AG08395 (cell line): ENCODE measurements at places on chromosomes 5 and 9.

DNA sequence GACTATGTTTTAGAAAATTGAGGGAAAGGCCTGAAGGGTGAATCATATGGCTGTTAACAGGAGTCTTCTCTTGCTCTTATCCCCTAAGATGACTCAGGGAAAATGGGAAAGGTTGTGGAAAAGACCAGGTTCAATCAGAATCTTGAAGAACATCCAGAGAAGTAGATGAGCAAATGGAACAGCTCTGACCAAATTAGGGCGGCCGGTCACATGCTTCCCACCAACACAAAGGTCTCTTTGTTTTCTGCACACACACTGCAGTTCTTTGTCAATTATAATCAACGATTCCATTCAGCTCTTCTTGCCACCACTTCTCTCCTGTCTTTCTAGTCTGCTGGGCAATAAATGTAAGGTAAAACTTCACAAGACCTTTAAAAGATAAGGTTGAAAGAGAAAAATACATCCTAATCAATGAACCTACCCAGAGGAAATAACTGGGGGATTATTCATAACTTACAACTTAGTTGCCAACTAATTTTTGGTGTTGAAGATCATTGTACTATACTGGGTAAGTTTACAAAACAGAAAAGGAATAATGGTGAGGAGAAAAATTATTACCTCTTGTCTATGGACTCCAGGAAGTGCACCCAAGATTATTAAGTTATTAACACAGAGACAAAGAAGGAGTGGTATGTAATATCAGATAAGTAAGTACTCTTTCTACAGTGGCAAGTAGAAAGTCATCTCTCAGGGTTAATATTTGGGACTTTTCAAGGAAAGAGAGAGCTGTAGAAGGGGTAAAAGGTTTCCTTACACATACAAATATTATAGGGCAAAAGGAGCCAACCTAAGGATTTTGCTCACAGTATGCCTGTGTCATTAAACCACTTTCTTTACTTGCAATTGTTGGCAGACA lies 441.9 kb upstream of the PIK3R1 start:
- DNase-seq = peak; percentile 34

DNA sequence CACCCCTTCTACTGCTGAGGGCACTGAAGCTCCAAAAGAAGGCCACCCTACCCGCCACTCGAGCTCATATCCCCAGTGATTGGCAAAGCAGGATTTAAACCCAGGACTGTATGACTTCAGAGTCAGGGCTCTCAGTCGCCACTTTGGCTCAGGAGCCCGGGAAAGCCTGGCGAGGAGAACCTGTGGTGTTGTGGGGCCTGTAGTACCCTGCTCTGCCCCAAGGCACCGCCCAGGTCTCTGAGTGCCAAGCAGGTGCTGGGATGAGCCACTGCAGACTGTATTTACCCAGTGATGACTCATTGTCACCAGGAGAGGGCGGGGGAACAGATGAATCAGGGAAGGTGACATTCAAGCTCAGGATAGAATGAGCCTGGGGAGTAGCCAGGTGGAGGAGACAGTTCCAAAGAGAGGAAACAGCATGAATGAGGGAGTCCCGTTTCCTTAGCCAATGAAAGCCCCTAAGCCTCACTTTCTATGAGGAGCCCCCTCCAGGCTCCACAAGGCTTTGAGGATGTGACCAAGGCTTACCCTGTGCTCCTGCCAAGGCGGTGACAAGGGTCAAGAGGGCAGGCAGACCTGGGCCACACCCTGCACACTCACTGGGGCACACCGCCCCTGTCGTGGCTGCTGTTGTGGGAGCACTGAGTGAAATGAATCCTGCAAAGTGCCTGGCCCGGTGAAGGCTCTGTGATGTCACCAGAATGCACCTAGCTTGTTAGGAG lies 17.8 kb upstream of the DPM2 start:
- peak; percentile 47 for DNase-seq

GRCh38 chr5:159571501-159572244 lies 241.4 kb upstream of the IL12B start:
- no peak for DNase-seq

GRCh38 chr5:35488791-35489190 lies 128.9 kb upstream of the SPEF2 start:
- DNase-seq = no peak

- no peak for DNase-seq
These were observed 230.9 kb downstream of the GAS1 start for GRCh38 chr9:86716326-86716922.

- DNase-seq = peak; percentile 88
These were observed 4.8 kb upstream of the TMEM171 start for GRCh38 chr5:73115399-73116051.

DNA sequence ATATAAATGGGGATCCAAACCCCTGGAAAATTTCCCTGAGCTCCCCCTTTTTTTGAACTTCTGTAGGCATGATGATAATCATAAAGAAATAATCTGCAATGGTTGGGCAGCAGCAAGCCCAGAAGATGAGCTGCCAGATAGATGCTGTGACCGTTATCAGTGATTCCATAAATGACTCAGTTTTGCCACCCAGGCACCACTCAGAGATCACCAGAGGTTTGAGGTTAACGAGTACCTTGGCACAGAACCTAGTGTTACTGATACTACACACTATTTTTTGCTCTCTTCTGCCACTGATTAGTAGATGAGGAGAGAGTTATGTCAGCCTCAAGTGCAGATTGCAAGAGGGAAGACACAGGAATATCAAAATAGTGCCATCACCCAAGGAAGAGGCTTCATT lies 199.3 kb upstream of the PTGER4 start:
- no peak for DNase-seq

- DNase-seq = no peak
These were observed 79.0 kb upstream of the RNF38 start for GRCh38 chr9:36479101-36479500.

GRCh38 chr5:11064763-11065450 lies 303.9 kb upstream of the DAP start:
- no peak for DNase-seq

DNA sequence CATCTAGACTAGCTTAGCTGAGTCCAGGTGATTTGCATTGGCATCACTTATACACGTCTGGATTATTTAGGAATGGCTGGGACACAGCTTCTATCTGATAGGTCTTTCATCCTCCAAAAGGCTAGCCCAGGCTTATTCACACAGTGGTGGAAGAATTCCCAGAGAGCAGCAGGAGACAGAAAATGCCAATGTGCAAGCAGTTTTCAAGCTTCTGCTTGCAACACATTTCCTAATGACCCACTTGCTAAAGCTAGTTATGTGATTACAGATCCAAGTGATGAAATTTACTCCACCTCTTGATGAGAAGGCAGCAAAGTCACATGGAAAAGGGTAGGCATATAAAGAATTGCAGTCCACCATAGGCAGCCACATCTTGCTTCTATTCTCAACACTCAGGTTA lies 44.2 kb upstream of the MAST4 start:
- DNase-seq = no peak

GRCh38 chr9:126438741-126439401 lies 112.2 kb downstream of the MVB12B start:
- DNase-seq = no peak

DNA sequence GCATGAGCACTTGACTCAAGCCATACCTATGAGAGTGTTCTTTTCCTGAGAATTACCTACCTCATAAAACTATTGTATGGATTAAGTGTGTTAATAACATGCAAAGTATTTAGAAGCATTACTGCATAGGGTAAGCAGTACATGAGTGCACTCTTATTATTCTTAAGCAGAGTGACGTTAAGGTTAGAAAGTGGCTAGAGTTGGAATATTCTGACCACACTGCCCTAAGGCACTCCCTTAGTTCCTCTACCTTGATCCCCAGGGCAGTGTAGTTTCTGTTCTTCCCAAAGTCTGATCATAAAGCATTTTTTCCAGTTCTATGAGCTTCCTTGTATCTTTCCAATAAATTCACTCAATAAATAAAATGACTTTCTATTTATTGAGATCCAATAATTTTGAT lies 189.2 kb downstream of the PCSK1 start:
- DNase-seq = no peak

GRCh38 chr9:112310826-112311225 lies 22.6 kb downstream of the PTBP3 start:
- DNase-seq = no peak

- no peak for DNase-seq
These were observed 2.7 kb upstream of the LEAP2 start for GRCh38 chr5:132870801-132871200.

DNA sequence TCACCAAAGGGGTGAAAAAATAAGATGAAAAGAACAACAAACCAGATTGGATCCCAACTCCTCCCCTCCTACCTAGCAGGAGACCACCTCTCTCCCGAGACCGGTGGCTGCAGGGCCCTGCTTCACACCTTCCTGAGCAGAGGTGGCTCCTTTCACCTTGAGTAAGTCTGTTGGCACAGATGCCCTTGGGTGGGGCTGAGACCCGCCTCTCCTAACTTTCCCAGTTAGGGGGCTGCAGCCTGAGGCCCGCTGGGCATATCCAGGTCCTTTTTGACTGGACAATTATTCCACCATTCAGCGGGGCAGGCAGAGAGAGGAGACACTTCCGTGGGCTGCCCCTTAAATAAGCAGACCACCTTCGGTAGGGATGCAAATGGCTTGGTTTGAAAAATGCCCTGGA lies 1.3 kb downstream of the SLC25A48 start:
- DNase-seq = no peak

- DNase-seq = peak; percentile 80
These were observed 34.6 kb upstream of the TNIP1 start for GRCh38 chr5:151115272-151115905.

GRCh38 chr9:9560382-9561035 lies 1052.3 kb downstream of the PTPRD start:
- DNase-seq = no peak

DNA sequence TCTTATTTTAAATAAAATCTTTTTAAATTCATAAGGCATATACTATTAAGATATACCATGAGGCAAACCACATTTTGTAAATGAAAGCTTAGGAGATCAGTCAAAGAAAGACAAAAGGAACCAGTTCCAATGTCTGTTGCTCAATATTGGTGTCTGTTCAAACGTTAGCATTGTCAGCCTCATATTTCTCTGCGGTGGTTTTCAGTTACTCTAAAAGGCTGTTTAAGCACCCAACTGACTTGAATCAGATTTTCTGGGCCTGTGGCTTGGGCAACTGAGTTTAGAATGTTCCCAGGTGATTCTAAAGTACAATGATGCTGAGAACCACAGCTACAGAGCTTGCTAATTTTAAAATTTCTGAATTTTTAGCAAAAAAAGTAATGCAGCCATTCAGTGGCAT lies 166.3 kb upstream of the KIF2A start:
- DNase-seq = no peak

GRCh38 chr5:156328766-156329165 lies 1.8 kb downstream of the SGCD start:
- no peak for DNase-seq

- DNase-seq = no peak
These were observed 42.2 kb upstream of the FBXW11 start for GRCh38 chr5:172048539-172049101.

DNA sequence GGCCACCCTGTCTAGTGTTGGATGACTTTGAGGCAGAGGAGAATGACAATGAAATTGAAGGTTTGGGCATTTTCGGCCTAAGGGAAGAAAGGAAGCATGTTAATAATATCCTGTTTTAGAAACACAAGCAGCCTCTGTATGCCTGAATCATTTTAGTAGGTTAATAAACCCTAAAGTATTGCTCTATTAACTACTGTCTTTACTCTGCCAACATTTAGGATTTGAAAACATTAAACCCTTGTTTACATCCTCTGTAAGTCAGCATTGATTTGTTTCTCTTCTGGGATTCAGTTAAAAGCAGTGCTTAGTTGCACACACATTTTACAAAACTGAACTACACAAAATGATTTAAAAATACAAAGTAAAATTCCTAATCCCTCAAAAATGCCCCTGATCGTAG lies 358.9 kb downstream of the ARRDC3 start:
- no peak for DNase-seq

GRCh38 chr9:4583001-4583400 lies 79.1 kb upstream of the PLPP6 start:
- no peak for DNase-seq

DNA sequence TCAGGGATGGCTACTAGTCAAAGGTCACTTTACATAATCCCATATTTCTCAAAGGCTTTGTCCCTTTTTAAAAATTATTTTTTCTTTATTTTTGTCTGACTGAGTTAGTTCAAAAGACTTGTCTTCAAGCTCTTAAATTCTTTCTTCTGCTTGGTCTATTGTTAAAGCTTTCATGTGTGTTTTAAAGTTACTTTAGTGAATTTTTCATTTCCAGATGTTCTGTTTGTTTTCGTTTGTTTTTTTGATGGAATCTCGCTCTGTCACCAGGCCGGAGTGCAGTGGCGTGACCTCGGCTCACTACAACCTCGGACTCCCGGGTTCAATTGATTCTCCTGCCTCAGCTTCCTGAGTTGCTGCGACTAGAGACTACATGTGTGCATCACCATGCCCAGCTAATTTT lies 55.0 kb upstream of the SNCAIP start:
- DNase-seq = no peak

DNA sequence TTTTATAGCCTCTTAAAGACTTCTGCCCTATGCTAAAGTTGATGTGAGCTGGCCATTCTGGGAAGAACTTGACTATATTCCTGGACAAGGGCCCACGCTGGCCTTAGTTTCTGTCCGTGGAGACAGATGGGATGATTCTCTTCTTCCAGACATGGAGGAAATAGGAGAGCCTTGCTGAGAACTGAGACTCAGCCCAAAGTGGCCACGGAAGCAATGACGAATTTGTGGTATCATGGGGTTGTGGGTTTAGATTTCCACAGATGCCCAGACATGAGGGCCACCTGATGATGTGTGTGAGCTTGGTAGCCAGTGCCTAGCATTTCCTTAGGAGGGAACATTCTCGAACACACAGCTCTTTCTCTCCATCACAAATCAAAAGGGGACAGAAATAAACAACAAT lies 309.1 kb downstream of the NSG2 start:
- DNase-seq = no peak

- peak; percentile 49 for DNase-seq
These were observed 113.2 kb upstream of the RANBP3L start for GRCh38 chr5:36414869-36415282.

DNA sequence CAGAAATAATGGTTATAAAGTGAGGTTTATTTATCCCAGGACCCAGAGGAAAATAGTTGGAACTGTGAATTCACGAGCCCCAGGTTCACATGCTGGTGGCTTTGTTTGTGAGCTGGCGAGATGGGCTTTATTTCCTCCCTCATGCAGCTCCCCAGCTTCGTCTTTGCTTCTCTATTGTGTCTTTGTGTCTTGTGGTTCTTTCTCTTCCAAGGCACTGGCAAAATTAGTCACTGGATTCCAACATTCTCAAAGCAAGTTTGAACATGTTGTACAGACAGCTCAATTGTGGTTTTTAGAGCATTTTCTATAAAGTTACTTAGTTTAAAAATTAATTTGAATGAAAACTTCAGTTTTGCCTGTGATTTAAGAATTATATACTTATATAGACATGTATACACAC lies 7.2 kb downstream of the NDUFS6 start:
- no peak for DNase-seq

DNA sequence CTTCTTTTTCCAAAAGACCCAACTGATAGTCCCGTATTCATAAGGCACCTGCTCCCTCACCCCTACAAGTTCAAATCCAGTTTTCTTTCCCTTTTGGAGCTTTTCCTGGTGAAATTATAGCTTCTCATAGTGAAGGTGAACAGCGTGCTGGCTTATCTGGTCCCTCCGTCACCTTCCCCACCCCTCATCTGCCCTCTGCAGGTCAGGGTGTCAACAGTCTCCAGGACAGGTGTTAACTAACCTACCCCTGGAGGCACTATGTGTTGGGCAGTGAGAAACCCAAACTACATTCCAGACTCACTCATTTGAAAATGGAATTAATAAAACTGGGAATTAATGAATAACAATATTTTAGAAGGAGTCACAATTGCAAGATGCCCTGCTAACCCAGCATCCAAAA lies 109.0 kb upstream of the TAS2R1 start:
- no peak for DNase-seq

- no peak for DNase-seq
These were observed 13.4 kb upstream of the GRHPR start for GRCh38 chr9:37408933-37409710.
